ENCODE measurements at places on chromosomes 6 and 20.

GRCh38 chr6:42428326-42429041, 23.2 kb downstream of the TRERF1 start:
- no peak for DNase-seq

DNA sequence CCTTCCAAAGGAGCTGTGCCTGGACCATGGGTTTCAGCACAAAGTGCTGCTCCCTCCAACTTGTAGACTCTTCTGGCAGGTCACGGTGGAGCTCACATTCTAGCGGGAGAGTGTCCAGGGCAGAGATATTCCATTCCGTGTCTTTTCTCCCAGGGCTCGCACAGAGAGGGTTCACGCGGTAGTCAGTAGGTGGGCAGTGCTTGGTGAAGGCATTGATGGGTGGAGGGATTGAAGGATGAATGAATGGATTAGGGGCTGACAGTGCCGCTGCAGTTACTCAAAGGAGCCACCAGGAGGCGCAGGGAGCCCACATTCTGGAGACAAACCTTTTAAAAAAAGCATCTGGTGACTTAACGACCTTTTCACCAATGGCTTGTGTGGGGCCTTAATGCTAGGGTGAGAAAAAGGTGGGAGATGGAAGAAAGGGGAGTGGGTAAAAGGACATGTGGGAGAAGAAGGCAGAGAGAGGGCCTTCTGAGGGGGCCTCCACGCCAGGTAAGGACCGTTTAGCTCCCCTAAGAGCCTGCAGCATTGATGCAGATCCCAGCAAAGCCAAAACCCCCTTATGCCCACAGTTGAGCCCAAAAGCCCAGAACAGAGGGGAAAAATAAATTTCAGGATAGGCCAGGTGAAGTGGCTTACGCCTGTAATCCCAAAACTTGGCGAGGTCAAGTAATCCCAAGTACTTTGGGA, 17.5 kb upstream of the FAM110A start:
- DNase-seq = peak; percentile 42

DNA sequence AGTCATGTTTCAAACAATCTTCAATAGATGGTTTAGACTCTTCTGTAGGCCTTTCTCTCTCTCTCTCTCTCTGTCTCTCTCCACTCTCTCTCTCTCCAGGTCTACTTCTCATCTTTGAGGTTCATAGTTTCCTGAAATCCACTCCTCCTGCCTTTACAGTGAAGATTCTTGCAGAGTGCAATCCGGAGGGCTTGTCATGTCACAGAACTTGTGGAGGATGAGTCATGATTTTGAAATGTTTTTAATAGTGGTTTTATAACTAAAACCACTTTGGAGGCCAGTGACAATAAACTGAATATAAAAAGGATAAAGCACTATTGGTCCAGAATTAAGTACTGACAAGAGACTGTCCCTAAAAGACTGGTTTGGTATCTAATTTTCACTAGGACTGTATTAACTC, 156.3 kb downstream of the KIF6 start:
- DNase-seq = no peak

- no peak for DNase-seq
Measured at GRCh38 chr20:61166324-61166723, 85.7 kb upstream of the CDH4 start.

GRCh38 chr6:150615967-150616366, 16.3 kb downstream of the PLEKHG1 start:
- DNase-seq = no peak

DNA sequence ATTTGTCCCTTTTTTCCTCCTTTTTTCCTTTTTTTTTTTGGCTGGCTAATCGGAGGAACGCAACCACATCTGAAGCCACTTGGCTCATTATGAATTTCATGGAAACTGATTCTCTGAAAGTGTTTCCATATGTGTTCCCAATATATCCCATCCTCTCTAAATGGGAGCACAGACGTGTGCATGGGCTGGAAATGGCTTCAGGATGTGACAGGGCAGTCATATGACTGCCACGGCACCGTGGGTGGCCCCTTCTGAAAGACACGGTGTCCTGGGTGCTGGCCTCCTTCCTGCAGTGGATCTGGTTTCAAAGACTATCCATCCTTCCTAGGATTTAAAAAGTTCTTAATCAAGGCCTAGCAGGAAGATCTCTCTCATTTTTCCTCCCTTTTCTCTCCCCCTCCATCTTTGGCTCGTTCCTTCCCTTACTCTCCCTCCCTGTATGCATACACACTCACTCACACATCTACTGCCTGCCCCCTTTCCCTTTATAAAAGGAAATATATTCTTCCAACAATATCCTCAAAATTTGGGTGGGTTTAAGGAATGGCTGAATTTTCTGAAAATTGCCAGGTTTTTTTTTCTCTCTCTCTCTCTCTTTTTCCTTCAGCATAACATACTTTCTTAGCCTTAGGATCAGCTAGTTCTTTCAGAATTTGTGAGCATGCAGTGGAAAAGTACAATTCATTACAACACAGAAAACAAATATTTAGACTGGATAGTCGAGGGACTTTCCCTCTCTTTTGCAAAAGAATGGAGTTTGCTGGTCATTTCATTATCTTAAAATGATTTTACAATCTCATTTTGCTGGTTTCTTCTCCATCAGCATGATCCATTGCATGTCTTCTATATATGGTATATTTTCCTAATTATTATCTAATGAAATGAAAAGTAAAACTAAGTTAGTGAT, 161.2 kb upstream of the SUPT3H start:
- no peak for DNase-seq

DNA sequence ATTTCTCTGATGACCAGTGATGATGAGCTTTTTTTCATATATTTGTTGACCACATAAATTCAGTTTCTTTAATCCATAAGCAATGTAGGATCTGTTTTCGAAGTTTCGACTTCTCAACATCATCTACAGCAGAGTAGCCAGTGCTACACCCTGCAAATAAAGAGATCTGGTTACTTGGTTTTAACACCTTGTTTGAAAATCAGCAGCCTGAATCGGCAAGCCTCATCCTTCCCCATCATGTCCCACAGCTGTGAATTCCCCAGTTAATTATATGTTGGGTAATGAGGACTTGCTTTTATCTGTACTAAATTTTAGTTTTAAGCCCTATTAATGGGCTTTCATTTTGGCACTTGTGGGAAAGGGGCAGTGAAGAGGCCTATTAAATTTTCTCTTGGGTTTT, 80.6 kb downstream of the BMP2 start:
- no peak for DNase-seq

- DNase-seq = no peak
Measured at GRCh38 chr6:167420858-167421766, 96.2 kb downstream of the TTLL2 start.

GRCh38 chr6:169289619-169290339, 36.1 kb upstream of the THBS2 start:
- DNase-seq = no peak

DNA sequence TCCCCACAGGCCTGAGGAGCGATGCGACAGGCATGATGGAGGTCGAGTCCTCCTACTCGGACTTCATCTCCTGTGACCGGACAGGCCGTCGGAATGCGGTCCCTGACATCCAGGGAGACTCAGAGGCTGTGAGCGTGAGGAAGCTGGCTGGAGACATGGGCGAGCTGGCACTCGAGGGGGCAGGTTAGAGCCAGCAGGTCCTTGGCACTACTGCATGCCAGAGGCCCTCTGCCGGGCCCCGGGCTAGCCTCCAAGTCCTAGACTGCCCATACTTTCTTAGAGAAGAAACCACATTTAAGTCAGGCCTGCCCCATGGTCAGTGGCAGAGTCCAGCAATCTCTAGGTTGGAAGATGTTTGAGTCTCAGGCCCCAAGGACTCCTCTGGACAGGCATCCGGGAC, 32.1 kb downstream of the PKIG start:
- no peak for DNase-seq
